ENCODE measurements at places on chromosomes 2 and 18.

- no peak for DNase-seq
These were observed 19.7 kb downstream of the CCDC102B start for GRCh38 chr18:68817584-68817983.

- no peak for DNase-seq
These were observed 32.7 kb upstream of the FHL2 start for GRCh38 chr2:105431367-105432043.

- DNase-seq: no peak
These were observed 88.0 kb downstream of the LTBP1 start for GRCh38 chr2:33034784-33035183.

GRCh38 chr2:174753038-174753633 is 11.1 kb downstream of the CHRNA1 start:
- no peak for DNase-seq

- no peak for DNase-seq
These were observed 103.1 kb upstream of the ZC3H15 start for GRCh38 chr2:186382932-186383331.

GRCh38 chr2:99397266-99397920 is 60.2 kb downstream of the EIF5B start:
- peak; percentile 11 for DNase-seq

DNA sequence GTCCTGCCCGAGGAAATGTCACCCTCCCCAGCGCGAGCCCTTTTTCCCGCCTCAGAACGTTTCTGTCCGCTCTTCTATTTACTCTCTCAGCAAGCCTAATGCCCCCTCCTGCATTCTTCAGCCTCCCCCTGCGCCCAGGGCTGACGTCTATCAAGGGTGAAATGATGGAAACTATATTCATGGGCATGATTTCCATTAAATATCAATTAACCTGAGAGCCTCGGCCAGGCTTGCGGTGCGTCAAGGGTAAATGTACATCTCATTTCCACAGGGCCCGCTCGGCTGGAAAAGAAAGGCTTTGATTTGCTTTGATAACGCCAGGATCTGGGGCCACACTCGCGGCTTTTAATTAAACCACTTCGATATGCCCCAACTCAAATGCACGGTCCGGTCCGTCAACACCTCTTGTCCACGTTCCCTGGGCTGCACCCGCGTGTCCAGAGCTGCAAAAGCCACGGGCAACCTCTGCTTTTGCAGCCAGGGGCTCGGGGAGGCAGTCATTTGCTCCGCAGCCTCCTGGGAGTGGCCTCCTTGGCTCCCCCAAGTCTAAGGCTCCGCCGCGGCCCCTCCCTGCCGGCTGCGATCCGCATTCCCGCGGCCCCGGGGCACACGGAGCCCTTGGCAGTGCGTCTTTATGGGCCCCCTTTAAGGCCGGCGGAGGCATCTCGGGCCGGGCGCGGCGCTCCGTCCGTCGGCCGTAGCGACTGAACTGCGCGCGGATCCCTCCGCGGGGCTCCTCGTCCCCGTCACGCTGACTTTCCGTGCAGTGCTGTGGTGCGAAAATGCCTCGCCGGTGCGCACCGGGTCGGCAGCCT is at the start of gene HOXD8:
Gene HOXD8 (plus strand): TSS at position 724 of the 815 bp plus-strand sequence. CDS start 662 bp downstream, outside the sequence.
- DNase-seq: no peak

- DNase-seq: no peak
These were observed 110.9 kb upstream of the CCDC150 start for GRCh38 chr2:196528486-196529223.
